Neuronal stem cell (in vitro differentiated cells): ENCODE measurements at places on chromosomes 1 and 21.

DNA sequence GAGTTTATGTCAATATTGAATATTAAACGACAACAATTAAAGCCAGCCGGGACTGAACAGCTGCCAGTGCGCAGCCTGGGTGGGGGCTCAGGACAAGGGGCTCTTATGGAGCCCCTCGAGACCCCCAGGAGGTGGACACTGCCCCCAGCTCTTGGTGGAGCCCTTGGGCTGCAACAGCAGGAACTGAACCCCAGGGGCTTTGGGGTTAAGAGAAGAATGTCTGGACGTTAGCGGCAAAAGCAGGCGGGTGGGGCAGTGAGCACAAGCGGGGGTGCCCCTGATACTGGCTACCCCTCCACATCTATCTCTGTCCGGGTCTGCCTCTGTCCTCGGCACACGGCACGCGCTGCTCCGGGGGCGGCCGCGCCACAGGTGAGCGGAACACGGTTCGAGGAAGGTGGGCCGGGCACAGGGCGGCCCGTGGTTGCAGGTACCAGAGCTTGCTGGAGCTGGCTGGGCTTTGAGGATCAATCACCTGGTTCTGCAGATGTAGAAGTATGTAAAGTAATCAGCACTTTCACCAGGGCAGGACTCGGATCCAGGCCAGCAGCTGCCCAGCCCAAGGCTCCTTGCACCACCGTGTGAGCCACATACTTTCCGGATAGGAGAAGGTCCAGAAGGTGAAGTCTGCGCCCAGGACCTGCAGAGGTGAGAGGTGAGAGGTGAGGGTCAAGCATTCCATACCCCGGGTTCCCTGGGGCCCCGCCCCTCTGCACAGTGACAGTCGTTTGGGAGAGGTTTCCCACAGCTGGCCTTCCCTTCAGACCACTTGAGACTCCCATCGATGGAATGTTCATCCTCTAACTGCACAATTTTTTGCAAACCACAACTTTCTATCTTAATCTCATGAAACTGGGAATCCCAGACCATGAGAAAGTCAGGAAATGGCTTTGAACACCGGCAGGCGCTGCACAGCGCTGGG, 12.4 kb upstream of the POFUT2 start:
- DNase-seq, result no peak

DNA sequence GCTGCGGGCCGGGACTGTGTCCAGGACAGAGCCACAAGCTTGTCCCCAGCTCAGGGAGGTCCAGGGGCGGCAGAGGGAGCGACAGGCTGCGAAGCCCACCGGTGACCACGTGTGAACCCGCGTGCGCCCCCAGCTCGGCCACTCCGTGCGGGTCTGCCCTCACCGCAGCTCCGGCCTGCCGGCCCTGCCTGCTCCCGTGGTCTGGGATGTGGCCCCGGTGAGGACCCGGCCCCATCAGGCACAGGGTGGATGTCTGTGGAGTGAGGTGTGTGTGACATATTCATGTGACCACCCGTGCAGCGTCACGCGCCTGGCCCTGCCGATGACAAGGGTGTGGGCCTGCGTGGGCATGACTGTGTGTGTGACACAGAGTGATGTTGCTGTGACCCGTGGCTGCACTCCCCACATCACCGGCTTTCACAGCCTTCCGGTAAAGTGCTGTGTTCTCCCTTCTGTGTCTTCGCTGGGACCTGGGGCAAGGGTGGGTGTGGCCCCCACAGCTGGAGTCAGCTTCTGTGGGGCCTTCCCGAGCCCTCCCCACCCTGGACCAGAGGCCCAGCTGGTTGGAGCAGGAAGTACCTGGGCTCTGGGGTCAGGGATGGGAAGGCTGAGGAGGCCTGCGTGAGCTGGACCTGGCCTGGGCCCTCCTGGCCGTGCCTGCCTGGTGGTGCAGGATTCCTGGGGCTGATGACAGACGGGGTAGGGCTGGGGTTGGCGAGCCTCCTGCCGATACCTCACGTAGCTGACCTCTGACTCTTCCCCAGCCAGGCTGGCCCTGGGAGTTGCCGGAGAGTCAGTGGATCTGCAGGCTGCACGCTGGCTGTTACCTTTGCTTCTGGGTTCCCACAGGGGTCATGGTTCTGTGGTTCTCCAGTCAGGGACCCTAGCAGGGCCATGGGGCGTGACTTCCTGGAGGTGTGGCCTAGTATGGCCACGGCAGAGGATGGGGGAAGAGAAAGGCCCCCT, 4.1 kb downstream of the RNF223 start:
- no peak for DNase-seq

DNA sequence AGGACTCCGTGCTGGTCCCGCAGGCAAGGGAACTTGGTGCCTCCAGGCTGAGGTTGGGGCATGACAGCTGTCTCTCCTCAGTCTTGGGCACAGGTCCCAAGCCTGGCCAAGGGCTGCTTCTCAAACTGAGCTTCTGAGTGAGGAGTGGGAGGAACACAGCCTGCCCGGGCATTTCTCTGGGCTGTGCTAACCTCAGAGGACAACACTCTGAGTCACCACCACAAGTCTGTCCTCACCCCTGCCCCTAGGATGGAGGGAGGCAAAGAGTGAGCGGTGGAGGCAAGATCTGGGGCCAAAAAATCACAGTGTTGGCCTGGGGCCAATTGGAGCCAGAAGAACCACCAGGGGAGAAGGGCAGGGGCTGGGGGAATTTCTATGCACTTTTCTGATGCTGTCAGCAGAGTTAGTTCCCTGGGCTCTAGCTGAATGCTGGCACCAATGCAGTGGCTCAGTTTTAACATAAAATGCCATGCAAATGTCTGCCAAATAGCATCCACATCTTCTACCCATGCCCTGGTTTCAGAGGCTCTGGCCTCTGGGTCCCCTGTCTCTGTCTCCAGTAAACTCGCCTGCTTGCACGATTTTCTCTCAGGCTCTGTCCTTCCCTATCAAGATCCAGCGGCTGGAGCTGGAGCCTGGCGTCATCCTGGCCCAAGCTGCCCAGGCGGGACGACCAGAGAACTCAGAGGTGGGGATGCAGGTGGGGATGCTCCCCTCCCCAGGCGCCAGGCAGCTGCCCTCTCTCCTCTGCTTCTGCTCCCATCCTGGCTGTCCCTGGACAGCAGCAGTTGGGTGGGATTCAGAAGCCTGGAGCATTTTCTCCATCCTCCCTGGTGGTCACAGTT, 11.0 kb upstream of the CDK18 start:
- no peak for DNase-seq

- no peak for DNase-seq
These were observed 2.2 kb downstream of the GAS5 start for GRCh38 chr1:173865468-173866164.

- DNase-seq, result no peak
These were observed 8.8 kb downstream of the NCMAP start for GRCh38 chr1:24564695-24565094.

- DNase-seq, result no peak
These were observed 20.6 kb downstream of the COL6A2 start for GRCh38 chr21:46118316-46119143.
